ENCODE measurements at places on chromosomes 11 and 22.

DNA sequence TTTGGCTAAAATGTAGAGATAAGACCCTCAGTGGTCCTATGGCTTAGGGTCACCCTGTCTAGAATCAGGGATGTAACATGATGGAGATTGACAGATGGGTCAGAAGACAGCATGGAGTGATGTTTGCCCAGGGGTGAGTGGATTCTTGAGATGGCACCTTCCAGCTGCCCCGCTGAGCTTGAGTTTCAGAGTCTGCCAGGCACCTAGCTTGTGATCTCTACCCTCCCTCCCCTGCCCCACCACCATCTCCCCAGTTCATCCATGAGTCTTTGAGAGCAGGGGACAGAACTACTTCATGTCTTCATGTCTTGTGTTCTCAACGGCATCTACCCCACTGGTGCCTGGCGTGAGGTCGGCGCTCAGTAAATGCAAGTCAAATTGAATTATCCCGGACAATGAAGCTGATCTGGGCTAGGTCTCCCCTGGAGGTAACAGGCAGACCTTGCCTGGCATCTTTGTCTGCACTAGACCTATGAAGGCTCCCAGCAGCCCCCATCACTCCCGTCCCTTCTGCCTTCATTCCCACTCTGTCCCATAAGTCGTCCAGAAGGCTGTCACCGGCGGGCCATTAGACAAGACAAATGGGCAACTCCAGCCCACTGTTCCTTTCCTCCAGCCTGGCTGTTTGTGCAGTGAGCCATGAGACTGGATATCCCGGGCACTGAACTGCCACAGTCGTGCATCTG is 239.2 kb upstream of the TBCEL start:
- no peak for DNase-seq

DNA sequence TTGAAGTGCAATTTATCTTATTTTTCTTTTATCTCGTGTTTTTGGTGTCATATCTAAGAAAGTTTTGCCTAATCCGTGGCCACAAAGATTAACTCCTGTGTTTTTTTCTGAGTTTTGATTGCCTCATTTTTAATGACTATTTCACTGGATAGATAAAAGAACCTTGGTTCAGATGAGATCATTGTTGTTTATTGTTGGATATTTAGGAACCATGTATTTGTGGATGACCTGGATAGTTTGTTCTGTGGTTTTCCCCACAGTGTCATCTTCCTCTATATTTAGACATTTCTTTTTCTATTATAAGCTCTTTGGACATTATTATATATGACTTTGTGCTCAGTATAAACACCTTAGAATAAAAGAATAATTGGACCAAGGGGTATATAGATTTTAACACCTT is 37.2 kb downstream of the PPP6R3 start:
- DNase-seq, result no peak

DNA sequence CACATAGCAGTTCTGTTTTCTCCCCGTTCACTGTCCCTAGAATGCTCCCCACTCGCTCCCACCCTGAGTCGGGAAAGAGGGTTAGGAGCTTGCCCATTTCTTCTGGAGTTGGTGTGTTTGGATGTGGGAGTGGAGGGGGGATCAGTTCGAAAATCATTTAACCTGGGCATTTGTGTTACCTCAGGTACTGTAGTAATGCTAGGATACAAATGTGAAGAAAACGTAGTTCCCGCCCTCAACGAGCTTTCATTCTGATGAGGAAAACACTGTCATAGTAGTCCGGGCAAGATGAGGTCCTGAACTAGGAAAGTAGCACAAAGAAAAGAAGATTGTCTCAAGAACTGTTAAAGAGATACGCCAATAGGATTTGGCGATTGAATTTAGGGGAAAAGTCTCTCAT is 539 bp downstream of the SDHD start:
- DNase-seq, result no peak

DNA sequence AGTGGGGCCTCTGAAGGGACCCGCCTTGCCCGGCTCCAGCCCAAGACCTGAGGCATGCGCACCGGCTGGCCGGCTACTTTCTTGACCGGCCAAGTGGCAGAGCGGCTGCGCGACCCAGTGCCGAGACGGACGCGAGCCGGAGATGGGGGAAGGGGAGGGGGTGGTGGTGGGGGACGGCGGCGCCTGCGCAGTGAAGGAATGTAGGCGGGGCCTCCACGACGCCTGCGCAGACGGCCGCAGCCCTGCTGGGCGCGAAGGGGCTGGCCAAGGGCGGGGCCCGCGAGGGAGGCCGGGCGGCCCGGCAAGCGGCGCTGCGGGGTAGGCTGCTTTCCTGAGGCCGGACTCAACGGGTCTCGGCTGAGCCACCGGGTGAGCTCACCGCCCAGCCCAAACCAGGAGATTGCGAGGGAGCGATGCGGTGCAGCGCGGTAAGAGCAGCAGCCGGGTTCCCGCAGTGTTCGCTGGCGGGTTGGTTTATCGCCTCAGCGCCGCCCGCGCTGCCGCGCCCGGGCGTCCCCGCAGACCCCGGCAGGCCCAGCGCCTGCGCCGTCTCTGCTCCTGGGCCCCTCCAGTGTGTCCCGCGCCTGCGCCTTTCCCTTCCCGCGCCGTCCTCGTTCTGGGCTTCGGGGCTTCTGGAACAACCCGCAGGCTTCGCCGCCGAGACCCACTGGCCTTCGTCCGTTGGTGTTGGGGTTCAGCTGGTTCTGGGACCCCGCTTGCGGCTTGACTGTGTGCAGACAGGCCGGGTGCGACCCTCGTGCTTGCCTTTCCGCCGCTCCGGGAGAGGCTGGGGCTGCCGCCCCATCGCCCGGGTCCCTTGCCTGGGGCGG is at the start of gene SPECC1L:
Gene SPECC1L (plus strand): TSS at position 276 of the 830 bp plus-strand sequence. CDS start 31,401 bp downstream, outside the sequence.
- peak; percentile 26 for DNase-seq

DNA sequence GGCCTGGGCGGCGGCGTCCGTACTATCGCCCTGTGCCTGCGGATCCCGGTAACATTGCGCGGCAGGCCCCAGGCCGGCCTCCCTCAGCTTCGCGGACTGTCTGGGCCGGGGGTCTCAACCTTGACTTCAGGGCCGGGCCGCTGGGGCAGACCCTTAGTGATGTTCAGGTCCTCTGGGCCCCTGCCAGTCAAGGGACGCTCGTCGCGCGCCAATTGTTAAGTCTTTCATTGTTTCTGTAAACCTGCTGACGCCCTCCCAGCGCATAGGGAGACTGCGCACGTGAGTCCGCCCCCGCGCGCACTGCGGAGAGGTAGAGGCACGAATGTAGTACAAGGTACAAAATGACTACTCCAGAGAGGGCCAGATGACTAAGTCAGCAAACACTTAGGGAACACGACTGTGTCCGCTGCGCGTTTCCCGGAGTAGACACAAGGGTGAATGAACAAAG is 451 bp upstream of the HDHD5 start:
- peak; percentile 12 for DNase-seq

DNA sequence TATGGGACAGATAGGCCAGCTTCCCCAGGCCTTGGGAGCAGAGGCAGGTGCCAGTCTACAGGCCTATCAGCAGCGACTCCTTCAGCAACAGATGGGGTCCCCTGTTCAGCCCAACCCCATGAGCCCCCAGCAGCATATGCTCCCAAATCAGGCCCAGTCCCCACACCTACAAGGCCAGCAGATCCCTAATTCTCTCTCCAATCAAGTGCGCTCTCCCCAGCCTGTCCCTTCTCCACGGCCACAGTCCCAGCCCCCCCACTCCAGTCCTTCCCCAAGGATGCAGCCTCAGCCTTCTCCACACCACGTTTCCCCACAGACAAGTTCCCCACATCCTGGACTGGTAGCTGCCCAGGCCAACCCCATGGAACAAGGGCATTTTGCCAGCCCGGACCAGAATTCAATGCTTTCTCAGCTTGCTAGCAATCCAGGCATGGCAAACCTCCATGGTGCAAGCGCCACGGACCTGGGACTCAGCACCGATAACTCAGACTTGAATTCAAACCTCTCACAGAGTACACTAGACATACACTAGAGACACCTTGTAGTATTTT is 26.6 kb upstream of the L3MBTL2 start:
- no peak for DNase-seq

GRCh38 chr11:35367491-35367890 is 51.9 kb downstream of the SLC1A2 start:
- DNase-seq, result no peak

- DNase-seq, result no peak
These were observed 83.3 kb downstream of the ATG16L2 start for GRCh38 chr11:72897506-72897905.

GRCh38 chr22:18057568-18058209 is 20.1 kb upstream of the PEX26 start:
- no peak for DNase-seq

DNA sequence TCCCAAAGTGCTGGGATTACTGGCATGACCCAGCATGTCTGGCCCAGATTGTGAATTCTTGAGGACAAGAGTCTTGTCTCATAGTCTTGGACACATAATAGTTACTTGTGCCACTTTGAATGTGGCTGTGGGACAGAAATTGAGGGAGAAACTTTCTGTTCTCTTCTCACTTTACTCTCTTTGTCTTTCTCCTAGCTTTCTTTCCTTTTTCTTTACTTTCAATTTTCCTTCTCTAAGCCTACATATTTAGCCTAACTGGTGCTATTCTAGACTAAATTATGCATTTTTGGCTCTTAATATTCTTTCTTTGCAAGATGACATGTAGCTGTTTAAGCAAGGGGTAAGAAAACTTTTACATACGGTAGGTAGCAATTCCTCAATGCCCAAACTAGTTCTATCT is 33.2 kb downstream of the HORMAD2 start:
- no peak for DNase-seq

DNA sequence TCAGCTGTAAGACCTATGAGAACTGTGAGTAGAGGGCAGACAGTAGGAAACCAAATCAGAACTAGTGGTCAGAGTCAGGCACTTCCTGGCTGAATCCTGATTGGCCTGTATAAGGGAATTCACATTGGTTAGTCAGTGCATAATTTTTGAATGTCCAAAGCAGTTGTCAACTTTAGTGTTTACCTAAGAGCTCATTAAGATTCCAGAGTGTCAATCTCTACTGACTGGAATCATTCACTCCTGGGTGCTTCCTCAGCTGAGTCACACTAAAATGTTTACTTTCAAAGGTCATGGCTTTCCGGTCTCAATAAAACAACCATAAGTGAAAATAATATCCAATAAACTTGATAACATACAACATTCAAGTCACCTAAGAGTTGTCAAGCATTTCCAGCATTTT is 306.1 kb downstream of the C11orf87 start:
- no peak for DNase-seq

DNA sequence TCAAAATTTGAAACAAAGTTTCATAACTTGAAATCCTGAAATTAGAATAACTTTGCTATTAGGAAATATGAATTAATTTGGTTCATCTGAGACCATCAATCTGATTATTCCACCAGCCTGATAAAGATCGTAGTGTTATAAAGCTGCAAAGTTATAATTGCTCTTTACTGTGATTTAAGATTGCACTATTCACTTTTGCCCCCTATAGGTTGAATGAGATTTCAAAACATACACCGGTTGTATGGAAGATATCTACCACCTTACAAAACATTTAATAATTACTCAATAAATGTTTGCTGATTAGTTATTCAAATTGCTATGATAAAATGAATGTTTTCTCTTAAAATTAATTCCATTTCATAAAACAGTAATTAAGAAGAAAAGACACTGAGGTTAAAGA is 26.1 kb downstream of the APIP start:
- no peak for DNase-seq

DNA sequence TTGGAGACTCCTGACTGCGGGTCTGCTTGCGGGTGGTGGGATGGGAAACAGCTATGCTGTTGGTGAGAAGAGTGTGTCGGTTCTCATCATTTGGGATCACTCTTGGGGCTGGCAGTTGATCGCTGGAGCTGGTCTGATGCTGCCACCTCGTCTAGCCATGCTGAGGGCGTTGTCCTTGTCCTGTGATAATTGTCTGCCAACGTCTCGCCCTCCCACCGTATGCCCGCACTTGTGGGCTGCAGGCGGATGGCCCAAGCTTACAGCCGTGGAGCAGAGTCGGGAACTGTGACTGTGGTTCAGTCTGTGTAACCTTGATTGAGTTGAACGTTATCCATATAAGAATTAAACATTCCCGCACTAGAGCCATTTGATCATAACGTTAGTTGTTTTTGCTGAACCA is 204.4 kb downstream of the TBC1D22A start:
- DNase-seq, result no peak

- DNase-seq, result no peak
These were observed 59.2 kb upstream of the ATXN10 start for GRCh38 chr22:45612451-45612901.
